ENCODE measurements at places on chromosomes 16 and 17.

DNA sequence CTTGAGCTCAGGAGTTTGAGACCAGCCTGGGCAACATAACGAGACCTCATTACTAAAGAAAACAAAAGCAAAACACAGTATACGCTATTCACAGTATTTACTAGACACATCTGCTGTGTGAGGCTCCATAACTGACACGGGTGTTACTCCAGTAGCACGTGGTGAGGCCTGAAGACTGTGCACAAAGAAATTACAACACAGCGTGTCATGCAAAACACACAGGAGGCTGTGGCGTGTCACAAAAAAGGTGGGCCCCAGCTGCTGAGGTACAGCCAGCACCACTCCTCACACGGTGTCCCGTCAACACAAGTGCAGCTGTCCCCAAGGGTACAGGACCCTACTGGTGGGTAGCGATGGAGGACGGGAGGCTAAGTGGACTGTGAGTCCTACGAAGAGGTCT is 2.7 kb downstream of the CYBC1 start:
- DNase-seq, result no peak
- no peaks in the 10 kb centered on the region for H3K27me3 ChIP-seq
- no peaks in the 10 kb centered on the region for H3K4me1 ChIP-seq

DNA sequence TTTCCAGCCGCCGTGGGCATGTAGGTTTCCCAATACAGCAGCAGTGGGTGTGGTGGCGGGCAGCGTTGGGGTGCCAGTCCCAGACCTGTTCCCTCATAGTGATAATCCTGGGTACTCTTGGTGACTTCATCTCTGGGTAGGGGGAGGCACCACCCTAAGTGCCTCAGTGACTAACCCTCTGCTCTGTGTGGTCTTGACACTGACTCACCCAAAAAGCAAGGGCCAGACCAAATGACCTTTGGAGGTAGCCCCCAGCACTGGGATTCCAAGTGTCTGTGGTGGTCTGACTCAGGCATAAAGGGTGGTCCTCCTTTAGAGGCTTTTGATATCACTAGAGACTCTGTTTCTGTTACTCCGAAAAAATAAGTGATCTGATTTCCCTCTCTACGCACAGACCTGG is 908 bp downstream of the CALB2 start:
- no peaks in the 10 kb centered on the region for H3K4me1 ChIP-seq
- H3K36me3 ChIP-seq, result no peaks in the 10 kb centered on the region
- H3K27ac ChIP-seq, result no peak overlapping the region
- no peak overlapping the region for H3K4me3 ChIP-seq

DNA sequence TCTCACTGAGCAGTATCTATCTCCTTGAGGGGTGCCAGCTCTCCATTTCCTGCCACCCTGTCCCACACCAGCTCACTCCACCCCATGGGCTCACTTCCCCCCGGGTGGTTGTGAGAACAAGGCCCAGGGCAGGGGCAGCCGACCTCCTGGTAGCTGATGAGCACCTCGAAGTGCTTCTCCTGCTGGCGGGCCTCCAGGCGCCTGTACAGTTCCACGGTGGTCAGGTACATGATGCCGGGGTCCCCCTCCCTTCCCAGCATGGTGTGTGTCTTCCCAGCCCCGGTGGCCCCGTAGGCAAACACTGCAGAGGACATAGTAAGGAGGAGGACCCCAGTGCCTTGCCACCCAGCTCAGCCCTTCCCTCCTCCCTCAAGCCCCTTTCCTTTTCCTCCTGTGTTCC is 12.5 kb downstream of the KIF18B start:
- DNase-seq, result peak; percentile 62
- H3K27ac ChIP-seq, result no peak overlapping the region
- no peaks in the 10 kb centered on the region for H3K27me3 ChIP-seq
- no peaks in the 10 kb centered on the region for H3K4me1 ChIP-seq
- no peaks in the 10 kb centered on the region for H3K36me3 ChIP-seq

GRCh38 chr17:48488548-48489106 is 42.2 kb downstream of the HOXB1 start:
- H3K4me3 ChIP-seq, result no peak overlapping the region
- no peaks in the 10 kb centered on the region for H3K27me3 ChIP-seq
- H3K36me3 ChIP-seq, result no peaks in the 10 kb centered on the region
- no peak overlapping the region for H3K27ac ChIP-seq

Data from aorta (tissue), 5 donors.